Mesothelial cell of epicardium (in vitro differentiated cells): ENCODE measurements at places on chromosomes 7 and 10.

DNA sequence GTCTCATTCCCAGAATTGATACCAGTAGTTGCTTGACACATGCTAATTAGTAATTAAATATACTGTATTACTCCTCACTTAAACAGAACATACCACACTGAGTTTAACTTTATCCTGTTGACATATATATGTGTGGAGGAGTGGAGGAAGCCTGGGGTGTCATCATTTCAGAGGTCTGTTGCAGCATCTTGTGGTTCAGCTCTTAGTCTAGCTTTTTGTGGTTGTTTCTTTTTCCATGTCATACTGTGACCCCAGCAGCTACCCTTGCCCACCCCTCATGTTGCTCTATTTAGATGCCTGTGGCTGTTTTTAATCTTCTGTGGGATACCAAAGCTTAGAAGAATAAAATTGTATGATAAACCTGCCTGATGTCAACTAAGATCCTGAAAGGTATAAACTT, 875.4 kb downstream of the LRMDA start:
- DNase-seq, result no peak

DNA sequence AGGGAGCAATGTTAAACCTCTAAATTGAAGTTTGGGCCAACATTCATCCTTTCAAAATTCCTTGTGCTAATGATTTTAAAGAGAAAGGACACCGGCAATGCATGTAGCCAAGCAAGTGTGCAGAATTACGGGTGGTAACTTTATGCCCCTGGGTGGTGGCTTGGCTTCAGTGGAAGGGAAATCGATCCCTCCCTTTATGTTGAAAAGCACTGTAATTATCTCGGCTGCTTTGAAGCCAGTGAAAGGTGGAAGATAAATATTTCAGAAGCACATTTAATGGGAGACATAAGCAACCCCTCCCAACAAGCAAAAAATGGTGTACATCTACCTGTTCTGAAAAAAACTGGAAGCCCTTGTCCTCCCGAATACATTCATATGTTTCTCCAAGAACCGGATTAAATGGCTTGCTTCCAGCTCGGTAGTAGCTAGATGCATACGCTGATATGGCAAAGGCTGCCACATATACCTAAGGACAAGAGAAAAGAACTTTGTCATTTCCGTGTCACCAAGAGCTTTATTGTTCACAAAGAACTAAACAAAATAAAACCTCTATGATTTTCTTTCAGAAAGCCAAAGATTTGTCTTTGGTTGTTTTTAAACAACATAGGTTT, 73.3 kb upstream of the GSDME start:
- DNase-seq, result no peak

- DNase-seq, result no peak
Observed at GRCh38 chr7:17937506-17938120, 2.7 kb downstream of the SNX13 start.

GRCh38 chr10:6995341-6995740, 415.3 kb upstream of the PRKCQ start:
- DNase-seq, result no peak

DNA sequence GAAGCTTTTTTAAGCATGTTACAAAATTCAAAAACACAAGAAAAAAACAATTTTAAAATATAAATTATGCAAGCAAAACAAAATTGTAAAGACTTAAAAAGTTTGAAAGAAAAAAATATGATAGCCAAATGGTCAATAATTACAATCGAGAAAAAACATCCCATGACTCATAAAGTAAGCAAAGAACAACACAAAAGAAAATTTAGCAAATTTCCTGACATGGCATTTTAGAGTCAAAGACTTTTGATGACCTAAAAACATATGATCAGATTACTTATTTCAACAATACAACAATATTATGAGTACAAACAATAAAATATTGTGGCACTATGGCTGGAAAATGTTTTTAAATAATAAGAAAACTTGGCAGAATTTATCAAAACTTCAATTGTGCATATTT, 312.1 kb upstream of the MEOX2 start:
- DNase-seq, result no peak

GRCh38 chr7:144997512-144997911, 161.7 kb upstream of the TPK1 start:
- DNase-seq, result no peak

- no peak for DNase-seq
Observed at GRCh38 chr7:48168159-48168558, 3.1 kb upstream of the ABCA13 start.

GRCh38 chr10:125144693-125145623, 15.4 kb downstream of the CTBP2 start:
- DNase-seq, result no peak

DNA sequence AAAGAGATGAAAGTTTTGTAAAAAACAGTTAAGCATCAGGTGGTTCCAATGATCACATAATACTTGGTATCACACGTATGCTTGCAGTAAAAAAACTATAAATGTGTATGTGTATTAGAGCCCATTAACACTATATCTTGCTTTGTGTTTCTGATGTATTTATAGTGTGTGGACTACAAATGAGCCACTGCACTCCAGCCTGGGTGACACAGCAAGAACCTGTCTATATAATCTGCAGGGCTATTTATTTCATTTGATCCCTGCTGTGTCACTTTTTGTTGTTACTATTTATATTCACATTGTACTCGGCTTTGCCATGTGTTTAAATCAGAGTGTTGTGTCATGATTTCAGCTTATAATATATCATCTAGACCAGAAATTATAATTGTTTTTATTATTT, 487.8 kb upstream of the TEX47 start:
- DNase-seq, result no peak

DNA sequence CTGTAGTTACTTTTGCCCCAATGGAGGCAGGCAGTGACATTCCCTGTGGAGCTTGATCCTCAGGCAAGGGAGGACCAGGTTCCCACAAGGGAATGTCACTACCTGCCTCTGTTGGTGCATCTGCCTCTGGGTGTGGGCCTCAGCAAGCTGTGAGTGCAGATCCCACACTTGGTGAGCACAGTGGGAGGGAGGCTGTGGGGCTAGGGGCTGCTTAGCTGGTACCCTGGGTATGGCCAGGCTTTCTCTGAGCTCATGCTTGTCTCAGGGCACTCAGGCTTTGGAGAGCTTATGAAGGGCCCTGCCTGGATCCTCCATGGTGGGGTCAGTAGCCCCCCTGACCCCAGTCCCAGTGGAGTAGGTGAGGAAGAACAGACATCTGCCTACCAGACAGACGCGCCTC, 16.2 kb upstream of the ZNF488 start:
- DNase-seq, result no peak

DNA sequence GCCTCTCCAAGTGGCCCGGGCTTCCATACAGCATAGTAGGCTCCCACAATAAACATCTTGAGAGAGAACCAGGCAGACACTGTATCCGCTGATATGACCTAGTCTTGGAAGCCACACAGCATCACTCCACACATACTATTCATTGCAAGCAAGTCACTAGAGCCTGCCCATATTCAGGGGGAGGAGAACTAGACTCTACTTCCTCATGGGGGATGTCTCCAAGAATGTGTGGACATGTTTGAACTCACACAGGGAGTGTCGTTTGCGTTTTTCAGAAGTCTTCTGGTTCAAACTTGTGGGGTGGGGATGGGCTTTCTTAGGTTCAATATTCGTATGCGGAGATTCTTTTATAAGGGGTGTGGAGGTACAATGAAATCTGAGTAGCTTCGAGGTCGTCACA, 232.6 kb upstream of the HABP2 start:
- DNase-seq, result no peak

DNA sequence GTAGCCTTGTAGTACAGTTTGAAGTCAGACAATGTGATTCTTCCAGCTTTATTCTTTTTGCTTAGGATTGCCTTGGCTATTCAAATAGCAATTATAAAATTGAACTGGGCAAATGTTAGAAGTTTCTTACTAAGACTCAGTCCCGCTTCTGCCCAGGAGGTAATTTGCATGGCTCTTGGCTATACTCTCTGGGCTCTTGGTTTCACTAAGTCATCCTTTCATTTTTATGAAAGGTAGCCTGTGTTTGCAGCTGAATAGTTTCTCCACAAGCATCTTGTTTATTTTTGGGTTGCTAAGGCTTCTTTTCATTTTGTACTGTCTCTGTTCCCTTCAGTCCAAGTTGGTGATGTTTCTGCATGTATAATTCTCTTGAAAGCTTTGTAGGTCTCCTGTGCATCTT, 340.6 kb downstream of the SH2D4B start:
- DNase-seq, result no peak

- no peak for DNase-seq
Observed at GRCh38 chr7:65397730-65398142, 24.1 kb downstream of the ZNF92 start.

GRCh38 chr7:77157446-77157845, 35.0 kb downstream of the CCDC146 start:
- DNase-seq, result no peak

DNA sequence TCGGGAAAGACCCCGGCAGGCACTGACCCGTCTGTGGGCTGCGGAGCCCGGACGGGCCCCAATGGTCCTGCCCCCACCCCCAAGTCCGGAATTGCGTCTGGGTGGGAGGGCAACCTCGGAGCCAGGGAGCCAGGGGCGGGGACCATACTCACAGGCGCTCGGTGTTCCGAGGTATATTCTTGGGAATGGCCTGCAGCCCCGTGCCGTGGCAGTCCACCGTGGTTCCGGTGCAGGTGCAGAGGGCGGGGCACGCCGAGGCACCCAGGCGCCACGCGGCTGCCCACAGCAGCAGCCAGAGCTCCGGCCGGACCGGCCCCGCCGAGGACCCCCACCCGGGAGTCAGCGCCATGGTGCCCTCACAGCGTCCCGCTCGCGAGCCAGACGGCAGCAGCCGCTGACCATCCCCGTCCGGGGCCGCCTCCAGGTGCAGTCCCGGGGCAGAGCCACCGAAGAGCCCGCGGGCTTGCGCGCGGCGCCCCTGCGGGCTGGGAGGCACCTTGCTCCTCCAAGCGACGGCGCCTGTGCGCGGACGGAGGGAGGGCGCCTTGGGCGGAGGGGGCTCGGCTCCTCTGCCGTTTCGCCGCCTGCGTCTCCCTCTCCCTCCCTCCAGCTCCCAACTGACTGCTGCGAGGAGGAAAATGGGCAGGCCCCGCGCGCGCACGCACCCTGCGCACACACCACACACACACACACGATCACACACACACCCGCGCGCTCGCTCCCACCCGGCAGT, at the start of gene SLIT1:
SLIT1 (minus strand) TSS at position 634 of the 733 bp plus-strand sequence; CDS start at position 349, 285 bp downstream.
- DNase-seq, result no peak

- DNase-seq, result no peak
Observed at GRCh38 chr7:79774150-79774549, 320.7 kb upstream of the MAGI2 start.

- DNase-seq, result no peak
Observed at GRCh38 chr7:141057788-141058187, 16.1 kb upstream of the TMEM178B start.

DNA sequence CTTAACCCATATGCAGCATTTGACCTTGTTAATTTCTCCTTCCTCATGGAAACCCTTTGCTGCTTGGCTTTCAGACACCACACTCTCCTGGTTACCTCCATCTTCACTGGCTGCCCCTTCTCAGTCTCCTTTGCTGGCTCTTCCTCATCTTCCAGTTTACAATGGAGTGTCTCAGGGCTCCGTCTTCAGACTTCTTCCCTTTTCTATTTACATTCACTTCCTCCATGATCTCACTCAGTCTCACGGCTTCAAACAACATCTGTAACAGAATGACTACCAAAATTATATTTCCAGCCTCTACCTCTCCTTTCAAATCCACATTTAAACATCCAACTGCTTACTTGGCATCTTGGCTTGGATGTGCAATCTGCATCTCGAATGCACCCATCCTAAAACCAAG, 140.4 kb downstream of the DKK1 start:
- DNase-seq, result no peak

DNA sequence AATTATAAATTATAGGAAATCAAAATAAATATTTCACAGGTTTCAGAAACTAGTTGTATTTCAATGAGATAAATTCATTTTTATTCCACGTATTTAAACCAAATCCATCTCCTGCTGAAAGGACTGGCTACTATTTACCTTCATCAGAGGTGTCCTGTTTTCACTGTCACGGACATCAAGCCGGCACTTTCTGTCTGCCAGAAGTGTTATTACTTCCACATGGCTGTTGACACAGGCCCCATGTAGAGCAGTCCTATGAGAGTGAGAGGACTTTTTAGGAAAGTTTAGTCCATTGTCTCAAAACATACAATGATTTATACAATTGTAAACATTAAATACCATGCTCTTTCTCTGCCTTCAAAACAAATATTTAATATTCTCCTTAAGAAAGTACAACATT, 100.4 kb upstream of the ACBD5 start:
- DNase-seq, result no peak

DNA sequence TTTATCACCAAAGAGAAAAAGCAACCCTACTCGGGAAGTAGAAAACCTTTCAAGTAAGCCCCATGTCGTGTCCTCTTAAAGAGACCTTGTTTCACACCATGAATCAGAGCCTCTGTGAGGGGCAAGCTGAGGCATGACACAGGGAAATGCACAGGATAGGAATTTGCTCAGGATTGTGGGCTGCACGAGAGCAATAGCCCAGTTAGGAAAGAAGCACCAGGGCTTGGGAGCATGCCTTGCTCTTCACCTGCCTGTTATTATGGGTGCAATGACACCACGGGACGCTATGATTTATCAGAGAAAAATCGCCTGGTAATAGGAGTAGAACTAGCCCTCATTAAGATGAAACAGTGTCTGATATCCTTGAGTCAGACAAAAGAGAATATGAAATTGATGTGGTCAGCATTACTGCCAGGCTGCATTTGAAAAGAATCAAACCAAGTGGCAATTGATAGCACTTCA, 562.9 kb upstream of the NRP1 start:
- DNase-seq, result no peak

DNA sequence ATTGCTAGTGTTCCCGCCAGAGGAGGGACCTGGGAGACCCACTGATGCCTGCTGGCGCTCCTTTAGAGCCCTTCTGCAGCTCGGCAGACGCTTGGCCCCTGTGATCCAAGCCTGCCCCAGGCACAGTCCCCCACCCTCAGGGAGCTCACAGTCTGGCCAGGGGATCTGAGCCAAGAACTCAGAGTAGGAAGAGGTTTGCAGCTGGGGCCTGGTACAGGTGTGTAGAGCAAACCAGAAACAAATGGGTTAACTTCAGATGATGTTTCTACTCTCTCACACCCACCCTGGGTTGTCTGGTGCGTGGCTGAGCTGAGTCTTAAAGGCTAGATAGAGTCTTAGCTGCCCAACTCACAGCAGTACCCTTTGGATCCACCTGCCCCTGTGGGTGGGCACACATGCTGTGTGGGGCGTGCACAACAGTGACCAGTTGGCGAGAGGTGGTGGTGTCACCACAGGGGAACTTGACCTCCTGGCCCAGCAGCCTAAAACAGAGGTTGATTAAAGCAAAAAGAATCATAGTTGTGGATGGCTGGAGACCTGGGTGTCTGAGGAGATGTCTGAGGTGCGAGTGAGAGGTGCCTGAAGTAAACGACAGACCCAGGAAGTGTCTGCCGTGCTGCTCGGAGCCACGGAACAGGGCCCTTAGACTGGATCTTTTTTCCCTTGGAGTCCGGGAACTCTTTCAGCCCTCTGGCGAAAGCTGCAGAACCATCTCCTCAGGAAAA, 31.2 kb upstream of the SRGN start:
- no peak for DNase-seq

GRCh38 chr10:130027716-130028464, 63.8 kb upstream of the EBF3 start:
- DNase-seq, result no peak

GRCh38 chr7:154914996-154915380, 87.9 kb downstream of the PAXIP1 start:
- no peak for DNase-seq
